Thoracic aorta (tissue), 2 donors: ENCODE measurements at places on chromosomes 1 and 21. TPM values are rescaled to one million over a fixed set of nuclear protein-coding genes. Genes with fewer than 3 reads are reported as not detected.

C8A gene
- total RNA-seq = not detected

MAN1C1 gene
- total RNA-seq = 21.0 TPM

HUNK gene
- 0.27 TPM for total RNA-seq

CRYBG2 gene
- total RNA-seq = not detected

PLA2G2D gene
- not detected for total RNA-seq

OR10J4 gene
- not detected for total RNA-seq

NR5A2 gene
- 3.6 TPM for total RNA-seq

MATN1 gene
- total RNA-seq = not detected
